ENCODE measurements at places on chromosomes 11 and 22.

GRCh38 chr22:24810043-24810749, 4.2 kb downstream of the SGSM1 start:
- no peak for DNase-seq

GRCh38 chr11:94623120-94623735, 56.1 kb downstream of the PIWIL4 start:
- peak; percentile 47 for DNase-seq

GRCh38 chr11:36241497-36241896, 47.7 kb downstream of the COMMD9 start:
- DNase-seq: no peak

DNA sequence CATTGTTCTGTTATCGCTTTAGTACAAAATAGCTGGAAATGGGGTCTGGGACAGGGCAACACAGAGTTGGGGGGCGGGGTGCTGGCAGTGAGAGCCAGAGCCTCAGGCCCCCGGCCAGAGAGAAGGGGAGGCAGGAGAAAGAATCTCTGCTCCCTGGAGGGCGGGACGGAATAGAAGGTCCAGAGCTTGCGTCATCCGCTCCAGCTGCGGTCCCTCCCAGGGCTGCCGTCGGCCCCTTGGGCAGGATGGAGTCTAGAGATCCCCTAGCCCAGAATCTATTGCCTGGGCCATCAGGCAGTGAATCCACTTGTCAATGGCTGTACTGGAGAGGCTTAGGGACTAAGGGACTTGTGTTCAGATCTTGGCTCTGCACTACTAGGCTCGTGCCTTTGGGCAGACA, 5.0 kb downstream of the TP53I11 start:
- DNase-seq: no peak

GRCh38 chr11:61007383-61007955, 36.0 kb downstream of the CD6 start:
- DNase-seq: no peak

DNA sequence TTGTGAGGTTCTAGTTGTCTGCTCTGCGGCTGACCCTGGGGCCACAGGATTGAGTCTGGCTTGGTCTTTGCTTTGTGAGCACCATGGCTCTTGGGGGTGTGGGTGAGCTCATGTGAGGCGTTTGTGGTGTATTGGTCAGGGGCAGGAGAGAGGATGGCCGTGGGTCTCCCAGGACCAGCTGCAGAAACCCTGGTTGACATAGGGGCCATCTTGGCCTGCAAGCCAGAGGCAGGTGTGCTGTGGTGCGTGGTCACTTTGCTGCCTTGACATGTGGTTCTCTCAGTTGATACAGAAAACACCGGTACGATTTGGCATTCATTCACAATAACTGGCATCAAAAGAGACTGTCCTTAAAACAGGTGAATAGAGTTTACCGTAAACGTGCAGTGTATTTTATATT, 11.3 kb downstream of the PHRF1 start:
- no peak for DNase-seq

DNA sequence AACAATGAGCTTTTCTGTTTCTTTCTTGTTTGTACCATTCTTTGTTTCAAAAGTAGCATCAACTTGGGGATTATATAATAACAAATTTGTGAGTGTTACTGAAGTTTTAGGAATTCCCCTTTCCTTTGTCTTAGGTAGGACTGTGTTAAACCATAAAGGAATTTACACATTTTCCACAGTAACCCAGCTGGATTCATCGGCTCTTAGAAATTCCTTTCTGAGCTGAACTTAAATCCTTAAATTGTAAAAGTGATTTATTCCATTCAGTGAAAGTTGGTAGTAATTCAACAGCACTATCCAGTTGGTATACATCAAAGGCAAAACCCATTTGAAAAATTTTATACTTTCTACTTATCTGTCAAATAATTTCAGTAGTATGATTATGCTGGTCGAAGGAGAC, 11.8 kb downstream of the EMSY start:
- DNase-seq: no peak

GRCh38 chr11:62707277-62707861, at the start of the genes BSCL2 and GNG3:
BSCL2 (minus strand) TSS chr11:62707424; CDS start chr11:62707195, 229 bp downstream.
GNG3 (plus strand) TSS chr11:62707676; CDS start chr11:62708296, 620 bp downstream.
- peak; percentile 20 for DNase-seq

DNA sequence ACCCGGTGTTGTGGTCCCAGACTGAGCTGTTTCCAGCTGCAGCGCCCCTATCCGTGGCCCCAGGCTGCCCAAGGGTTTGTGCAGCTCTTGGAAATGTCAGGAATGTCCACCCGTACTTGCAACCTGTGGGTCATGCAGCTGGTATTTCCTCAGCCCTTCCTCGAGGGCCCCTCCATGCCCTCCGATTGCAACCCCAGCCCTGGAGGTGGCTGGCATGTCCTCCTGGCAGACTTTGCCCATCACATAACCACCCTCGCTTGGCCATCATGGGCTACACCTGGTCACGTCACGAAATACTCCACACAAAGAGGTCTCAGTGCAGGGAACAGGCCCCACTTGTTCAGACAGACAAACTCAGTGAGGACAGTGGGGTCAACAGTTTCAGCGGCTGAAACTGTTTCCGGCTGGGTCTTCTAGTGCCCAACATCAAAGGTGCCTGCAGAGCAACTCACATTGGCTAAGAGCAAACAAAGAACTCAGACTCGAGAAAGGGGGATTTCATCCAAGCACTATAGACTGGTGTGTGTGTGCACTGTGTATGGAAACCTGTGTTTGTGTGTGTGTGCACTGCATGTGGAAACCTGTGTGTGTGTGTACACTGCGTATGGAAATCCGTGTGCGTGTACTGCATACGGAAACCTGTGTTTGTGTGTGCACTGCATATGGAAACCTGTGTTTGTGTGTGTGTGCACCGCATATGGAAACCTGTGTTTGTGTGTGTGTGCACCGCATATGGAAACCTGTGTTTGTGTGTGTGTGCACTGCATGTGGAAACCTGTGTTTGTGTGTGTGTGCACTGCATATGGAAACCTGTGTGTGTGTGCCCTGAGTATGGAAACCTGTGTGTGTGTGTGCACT, 72.8 kb upstream of the CCND1 start:
- no peak for DNase-seq

- DNase-seq: no peak
Measured at GRCh38 chr11:102552447-102553194, 22.1 kb upstream of the MMP7 start.

GRCh38 chr11:17801166-17801565, 66.6 kb downstream of the KCNC1 start:
- DNase-seq: no peak

Data from NCI-H187 treated with DMSO at 0.1 percent for 48 hours (cell line).